ENCODE measurements at places on chromosomes 5 and 9.
A peak's percentile ranks its signal among the peaks of the same experiment; 100 is the strongest.

DNA sequence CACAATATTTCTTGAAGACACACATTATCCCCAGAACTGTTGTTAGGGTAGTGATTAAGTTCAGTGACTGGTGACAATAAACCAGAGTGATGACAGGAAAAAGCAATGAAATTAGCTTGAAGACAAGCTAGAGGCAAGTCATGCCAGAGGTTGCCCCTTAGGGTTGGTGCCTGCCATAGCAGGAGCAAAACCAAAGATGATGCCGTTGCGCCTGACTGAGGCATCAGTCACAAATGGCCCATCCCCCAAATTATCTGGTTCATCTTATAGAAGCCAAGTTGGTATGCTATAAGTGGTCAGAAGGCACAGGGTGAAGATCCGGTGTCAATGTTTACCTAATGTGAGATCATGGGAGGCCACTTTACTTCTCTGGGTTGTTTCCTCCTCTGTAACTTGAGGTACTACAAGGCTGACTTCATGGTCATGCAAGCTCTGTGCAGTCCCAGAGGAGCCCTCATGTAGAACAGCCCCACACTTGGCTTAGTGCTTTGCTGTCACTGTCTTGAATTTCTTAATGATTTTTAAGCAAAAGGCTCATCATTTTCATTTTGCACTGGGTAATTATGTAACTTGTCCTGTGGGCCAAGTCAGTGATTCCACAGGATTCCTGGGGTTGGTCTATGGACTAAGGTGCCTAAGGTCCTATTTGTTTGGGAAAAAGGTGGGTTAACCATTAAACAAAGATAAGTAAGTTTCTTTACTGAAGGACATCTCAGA lies 211.3 kb downstream of the MAN2A1 start:
- no peak for DNase-seq

- no peak for DNase-seq
Measured at GRCh38 chr9:110975969-110976368, 62.3 kb downstream of the LPAR1 start.

DNA sequence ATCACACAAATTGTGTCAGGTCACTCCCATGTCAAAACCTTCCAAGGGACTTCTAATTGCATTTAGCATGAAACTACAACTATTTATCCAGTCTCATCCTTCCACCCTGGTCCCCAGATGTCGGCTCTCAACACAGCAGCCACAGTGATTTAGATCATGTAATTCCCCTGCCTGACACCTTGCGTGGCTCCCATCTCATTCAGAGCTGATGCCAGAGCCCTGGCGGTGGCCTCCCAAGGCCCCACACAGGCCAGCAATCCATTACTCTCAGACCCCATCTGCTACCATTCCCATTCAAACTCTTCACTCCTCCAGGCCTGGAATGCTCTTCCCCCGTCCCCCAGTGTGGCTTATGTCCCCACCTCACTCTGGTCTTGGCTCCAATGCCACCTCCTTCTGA lies 2.4 kb downstream of the SLC35D2 start:
- DNase-seq: no peak

DNA sequence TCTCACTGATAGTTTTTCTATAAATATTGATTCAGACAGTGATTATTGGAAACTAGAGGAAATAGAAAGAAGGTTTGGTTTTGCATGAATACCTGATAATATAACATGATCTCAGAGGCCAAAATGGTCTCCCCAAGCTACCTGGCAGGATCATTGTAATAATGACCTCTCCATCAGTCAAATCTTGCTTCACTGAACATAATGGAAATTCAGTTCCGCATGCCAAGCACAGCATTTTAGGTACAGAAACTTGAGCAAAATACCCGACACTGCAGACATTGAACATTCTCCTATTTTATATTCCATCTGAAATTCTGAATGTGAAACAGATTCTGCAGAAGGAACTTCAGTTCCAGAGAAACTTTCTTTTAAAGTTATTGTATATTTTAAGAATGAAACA lies 9.1 kb upstream of the TBC1D2 start:
- no peak for DNase-seq

DNA sequence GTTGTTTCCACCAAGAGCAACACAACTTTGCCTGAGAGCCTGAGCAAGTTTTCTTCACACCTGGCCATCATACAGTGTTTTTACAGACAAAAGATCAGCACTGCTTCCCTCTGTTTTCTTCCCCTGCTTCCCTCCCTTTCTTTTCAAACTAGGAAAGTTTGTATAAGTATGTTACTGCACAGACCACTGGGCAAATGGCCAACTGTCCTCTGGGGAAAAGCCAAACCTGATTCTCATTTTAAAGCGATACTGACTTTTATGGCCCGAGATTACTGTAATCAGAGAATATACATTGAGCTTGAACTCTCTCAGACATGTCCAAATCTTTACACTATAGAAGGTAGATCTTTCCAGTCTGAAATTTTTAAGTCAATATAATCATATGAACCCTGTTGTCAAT lies 415.0 kb downstream of the NFIB start:
- DNase-seq: no peak

- no peak for DNase-seq
Measured at GRCh38 chr9:4011054-4011453, 288.8 kb downstream of the GLIS3 start.

DNA sequence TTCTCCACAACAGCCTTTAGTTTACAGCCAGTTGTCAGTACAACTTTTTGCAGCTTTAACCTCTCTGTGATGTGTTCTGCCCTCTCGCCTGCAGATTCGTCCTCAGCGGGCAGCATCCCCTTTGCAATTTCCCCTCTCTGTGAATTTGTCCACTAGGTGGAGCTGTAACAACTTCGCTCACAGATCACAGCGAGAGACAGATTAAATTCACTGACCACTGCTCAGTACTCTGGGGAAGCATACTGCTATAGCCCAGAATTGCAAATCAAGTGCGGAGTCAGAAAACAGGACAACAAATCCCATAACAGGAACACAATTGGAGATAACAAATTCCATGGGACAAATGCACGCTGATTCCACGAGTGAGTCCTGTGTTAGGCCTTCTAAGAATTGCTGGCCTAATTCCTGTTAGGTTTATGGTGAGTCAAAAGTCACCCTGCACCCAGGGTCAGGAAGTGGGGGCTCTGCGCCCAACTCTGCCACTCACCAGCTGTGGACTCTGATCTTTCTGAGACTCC lies 2124.9 kb downstream of the MAT2B start:
- DNase-seq: no peak

- no peak for DNase-seq
Measured at GRCh38 chr9:129919841-129920240, 84.6 kb downstream of the USP20 start.

DNA sequence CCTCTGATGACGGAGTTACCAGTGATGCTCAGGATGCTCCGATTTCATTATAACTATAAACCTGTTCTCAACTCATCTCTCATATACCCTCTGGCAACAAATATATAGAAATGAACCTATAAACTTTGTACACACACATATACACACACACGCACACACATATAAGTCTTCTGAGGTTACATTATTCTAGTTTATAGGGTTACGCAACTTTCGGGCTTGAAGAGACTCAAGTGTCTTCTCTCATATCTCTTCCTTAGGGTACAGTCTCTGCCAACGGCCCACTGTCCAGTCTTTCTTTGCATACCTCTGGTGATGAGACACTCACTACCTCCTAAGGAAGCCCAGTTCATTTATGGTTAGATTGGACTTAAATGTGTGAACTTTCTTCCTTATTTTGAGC lies 69.4 kb upstream of the TBC1D2 start:
- no peak for DNase-seq

GRCh38 chr5:106854922-106855321 lies 815.8 kb downstream of the EFNA5 start:
- no peak for DNase-seq

- no peak for DNase-seq
Measured at GRCh38 chr5:61496446-61496845, 164.4 kb downstream of the ZSWIM6 start.

GRCh38 chr9:4852419-4852818 lies 59.7 kb downstream of the RCL1 start:
- DNase-seq: no peak

GRCh38 chr5:139138109-139138508 lies 60.1 kb downstream of the SIL1 start:
- no peak for DNase-seq

DNA sequence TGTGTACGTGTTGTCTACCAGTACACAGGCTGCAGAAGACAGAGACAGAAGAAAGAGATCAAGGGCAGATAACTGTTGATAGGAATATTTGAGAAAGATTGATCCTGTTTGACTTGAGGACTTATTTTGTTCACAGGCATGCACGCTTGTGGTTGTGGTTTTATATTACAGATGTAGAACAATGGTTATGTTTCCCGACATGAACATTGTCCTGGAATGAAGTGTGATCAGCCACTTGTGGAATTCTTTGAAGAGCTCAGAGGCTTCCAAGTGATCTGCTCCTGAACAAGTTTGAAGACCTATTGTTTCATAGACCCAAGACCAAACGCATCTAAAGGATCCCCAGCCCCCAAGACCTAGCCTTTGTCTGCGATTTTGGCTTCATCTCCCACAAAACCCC lies 13.7 kb downstream of the TEX53 start:
- DNase-seq: no peak

DNA sequence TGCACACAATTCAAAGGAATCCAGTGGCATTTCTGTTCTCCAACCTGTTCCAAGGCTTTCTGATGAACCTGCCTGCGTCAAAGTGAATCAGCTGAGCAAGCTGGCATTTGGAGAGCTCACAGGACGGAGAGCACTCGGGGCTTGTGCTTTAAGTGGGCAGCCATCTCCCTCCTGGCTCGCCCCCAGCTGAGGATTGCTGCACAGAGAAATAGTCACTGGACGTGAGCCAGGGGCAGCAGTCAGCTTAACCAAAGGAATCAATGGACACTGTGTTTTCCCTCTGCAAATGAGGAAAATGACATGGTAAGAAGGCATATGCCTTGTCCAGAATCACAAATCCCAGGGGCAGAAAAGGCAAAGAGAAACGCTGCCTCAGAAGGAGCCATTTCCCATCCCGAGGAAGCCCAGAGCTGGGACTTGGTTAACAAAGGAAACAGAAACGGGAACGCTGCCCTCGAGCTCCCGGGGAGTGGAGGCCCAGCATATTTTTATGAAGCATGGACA lies 299.4 kb downstream of the ZSWIM6 start:
- DNase-seq: no peak

DNA sequence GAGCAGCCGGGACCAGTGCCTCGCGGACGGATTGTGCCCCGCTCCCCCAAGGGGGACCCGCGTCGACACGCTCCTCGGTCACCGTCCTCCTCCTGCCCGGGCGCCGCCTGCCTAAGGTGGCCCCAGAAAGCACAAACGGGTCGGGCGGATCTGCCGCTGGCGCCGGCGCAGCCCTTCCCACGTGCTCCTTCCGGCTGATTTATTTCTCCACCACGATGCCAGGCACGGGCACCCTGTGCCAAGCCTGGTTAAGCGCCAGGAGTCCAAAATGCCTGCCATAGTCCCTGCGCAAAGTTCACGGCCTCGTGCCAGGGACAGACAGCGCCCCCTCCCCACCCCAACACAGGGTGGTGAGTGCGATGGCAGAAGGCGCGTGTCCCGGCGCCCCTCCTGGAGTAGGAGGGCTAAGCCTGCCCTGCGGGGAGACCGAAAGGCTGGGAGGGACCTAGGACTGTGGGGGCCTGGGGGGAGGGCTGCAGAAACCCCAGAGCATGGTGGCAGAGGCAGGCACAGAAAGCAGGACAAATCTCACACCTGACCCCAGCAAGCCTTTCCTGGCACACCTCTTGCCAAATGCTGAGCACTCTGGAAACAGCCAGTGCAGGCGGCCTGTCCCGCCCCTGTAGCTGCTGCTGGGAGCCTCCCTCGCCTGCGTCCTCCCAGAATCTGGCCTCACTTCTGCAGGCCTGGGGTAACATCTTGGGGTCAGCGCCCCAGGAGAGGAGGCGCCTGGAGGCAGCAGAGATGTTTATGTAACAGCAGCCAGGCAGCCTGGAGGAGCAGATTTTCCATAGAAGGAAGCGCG lies 1.1 kb upstream of the NOTCH1 start:
- peak; percentile 27 for DNase-seq

- DNase-seq: no peak
Measured at GRCh38 chr5:103389846-103390245, 131.3 kb downstream of the MACIR start.

DNA sequence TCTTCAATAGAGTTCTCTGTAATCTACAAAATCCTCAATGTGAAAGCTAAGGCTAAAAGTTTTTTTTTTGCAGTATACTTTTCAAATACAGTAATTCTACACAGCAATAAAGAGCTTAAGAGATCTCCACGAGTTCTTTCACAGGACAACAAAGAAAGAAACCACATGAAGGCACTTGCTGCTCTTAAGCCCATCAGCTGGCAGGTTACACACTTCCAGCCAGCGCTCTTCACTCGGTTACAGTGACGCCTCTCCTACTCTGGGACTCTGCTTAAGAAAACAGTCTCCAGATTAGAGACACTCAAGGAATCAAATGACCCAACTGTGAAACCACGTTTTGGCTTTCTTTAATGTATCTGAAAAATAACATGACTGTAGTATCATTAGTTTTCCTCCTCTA lies 85.0 kb downstream of the ROR2 start:
- no peak for DNase-seq

GRCh38 chr9:7944572-7944971 lies 145.0 kb upstream of the DMAC1 start:
- no peak for DNase-seq

DNA sequence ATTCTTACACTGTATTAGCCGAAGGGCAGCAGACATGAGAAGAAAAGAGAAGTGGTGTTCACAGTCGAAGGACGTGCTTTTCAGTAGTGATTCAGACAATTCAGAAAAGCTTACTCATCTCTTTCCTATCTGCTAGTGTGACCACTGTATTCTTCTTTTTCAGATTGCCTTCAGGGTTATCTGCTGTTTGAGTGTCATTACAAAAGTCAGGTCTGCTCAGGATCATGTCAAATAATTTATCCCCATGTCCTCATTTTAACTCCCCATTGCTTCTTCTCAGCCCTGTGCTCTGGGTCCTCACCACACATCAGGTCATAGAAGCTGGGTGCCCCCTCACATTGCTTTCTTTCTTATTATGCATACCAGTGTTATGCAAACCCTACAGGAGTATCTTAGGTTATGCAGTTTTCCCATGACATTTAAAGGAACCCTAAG lies 394.0 kb downstream of the CETN3 start:
- no peak for DNase-seq

DNA sequence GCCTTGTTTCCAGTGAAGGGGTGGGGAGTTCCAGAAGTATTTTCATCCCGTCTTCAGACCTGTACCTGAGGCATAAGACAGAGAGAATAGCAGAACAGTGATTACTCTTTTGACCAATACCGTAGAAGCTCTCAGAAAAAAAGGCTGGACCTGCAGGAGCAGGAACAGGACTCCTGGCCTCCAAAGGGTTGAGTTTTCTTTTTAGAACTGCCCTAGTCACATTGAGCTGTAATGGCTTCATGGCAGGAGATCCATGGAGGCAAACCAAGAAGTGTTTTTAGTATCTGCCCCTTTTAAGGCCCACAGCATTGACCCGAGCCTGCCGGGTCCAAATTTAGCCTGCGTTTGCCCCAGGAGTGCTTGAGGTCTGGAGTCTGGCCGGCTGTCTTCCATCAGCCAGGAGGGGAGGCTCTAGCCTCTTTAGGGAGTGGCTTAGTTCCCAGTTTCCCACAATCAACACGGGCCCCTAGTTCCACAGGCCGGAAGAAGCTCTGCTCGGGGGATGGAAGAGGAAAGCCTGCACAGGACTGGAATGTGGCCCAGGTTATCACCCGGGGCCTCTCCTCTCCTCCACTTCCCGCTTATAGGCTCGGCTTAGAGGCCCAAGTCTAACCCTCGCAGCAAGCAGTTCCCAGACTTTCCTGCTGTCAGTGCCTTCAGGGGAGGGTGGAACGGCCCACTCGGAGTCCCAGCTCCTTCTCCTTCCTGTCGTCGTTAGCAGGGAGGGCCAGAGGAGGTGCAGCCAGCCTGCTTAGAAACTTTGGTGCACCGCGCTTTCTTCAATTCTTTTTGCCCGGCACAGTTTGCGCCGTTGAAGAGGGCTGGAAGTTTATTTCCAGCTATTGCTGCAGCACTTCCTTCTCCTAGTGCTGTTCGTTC lies 80.7 kb downstream of the C9orf152 start:
- DNase-seq: no peak

Data from activated gamma-delta T cell treated with Interleukin-2 at 50 U/mL for 16 hours (primary cell).